ENCODE measurements at places on chromosomes 1 and 21.

GRCh38 chr1:3293563-3294080, 160.8 kb upstream of the ARHGEF16 start:
- no peak for DNase-seq

DNA sequence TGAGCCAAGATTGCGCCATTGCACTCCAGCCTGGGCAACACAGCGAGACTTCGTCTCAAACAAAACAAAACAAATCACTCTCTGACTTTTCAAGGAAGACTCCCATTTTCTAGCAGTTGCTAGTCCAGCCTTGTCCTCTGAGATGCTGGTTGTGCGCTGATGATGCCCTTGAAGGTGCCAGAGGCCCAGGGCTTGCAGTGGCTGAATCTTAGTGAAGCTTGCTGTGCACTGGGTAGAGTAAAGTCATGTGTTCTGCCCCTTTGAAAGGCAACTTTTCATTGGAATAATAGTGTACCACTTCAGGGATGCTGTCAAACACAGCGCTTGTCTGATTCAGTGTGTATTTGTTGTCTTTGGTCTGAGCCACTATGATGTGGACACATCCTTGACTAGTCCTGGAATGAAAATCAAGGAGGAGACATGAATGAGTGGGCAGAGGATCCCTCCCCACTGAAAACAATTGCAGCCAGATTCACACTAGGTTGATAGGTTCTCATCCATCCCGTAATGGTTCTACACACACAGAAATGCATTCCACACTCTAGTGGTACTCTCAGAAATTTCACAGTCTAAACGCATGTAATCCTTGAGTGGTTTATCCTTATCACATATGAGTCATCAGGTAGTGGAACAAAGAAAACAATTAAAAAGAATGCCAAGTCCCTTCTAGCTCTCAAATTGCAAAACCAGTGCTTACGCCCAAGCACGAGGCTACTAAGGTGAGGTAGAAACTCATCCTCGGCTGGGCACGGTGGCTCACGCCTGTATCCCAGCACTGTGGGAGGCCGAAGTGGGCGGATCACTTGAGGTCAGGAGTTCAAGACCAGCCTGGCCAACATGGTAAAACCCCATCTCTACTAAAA, 17.8 kb upstream of the TDRD10 start:
- DNase-seq, result no peak

- no peak for DNase-seq
These were observed 213.5 kb downstream of the DNAH14 start for GRCh38 chr1:225143001-225143400.

DNA sequence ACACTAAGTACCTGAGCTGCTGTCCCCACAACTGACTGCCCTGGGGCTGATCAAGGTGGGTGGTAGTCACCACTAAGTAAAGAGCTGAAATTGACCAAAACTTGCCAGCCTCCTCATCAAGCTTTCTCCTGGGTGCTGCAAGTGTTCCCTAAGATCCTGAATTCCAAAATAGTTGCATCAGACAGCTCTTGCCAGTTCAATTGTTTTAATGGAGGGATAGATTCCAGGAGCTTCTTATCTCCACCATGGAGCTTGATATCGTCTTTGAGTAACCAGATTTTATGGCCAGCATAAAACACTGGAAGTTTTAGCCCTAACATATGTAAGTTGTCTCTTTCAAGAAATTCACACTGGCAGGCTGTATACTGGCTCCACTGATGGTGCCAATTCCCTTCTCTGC, 90.3 kb downstream of the NID1 start:
- no peak for DNase-seq

DNA sequence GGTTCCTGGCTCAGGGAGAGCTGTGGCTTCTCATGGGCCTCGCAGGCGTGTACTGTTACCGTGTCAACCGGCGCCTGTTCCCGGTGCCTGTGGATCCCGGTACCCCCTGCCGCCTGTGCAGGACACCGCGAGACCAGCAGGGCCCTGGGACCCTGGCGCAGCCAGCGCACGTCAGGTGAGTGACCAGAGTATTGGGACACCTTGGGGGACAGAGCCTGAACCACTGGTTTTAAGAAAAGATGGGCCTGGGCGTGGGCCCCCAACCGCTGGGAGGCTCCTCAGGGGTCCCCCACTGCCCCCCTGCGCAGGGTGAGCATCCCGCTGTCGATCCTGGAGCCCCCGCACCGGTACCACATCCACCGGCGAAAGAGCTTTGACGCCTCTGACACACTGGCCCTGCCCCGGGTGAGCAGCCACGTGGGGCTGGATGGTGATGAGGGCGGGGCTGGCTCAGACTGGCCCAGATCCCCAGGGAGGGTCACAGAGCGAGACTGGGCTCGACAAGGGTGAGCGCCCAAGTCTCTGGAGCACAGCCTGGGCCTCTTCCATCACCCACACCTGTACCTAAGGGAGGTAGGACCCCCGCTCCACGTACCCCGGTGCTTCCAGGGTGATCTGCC, 10.5 kb downstream of the MIIP start:
- no peak for DNase-seq

GRCh38 chr1:232428786-232429530, 201.0 kb downstream of the SIPA1L2 start:
- no peak for DNase-seq

- no peak for DNase-seq
These were observed 301.7 kb upstream of the PROX1 start for GRCh38 chr1:213685992-213686582.

DNA sequence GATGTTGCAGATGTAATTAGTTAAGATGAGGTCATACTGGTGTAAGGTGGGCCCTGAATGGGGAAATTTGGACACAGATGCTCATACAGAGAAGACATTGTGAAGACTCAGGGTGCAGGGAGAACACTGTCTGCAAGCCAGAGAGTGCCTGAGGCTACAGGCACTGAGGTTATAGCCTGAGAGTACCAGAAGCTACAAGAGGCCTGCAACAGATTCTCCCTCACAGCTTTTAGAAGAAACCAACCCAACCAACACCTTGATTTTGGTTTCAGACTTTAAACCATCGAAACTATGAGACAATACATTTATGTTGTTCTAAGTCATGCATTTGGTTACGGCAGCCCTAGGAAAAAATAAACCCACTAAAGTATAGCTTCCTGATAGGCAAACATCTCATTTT, 321.7 kb upstream of the USP25 start:
- DNase-seq, result no peak

DNA sequence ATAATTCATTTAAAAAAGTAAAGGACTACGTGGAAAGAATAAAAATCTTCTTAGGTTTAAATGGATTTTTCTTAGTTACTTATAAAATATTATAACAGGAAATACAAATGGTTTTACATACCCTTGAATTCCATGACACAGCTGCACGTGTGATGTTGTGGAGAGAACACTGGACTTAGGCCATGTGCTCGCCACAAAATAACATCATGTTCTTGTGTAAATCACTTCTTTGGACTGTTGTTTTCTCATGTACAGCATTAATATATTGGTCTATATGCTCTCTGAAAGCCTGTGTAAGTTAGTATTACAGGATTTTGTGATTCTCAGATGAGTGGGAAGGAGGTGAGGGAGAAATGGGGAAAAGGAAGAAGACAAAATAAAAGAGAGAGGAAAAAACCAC, 228.2 kb downstream of the DNM3 start:
- no peak for DNase-seq

DNA sequence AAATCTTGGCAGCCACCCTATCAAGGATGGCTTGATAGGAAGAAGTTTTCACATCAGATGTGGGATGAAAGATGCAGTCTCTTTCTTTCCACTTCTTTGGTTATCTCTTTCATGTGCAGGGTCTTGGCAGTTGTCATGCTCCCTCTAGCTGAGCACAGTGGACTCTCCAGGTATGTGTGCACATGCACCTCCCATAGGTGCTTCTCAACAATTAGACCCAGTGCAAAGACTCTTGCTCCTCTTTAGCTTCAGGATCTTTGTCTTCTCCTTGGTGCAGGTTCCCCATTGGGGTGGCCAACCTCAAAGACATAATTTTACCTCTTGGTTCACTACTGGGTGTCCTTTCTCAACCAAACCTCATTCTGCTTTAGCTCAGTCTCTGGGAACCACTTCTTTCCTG, 80.7 kb downstream of the TBX15 start:
- no peak for DNase-seq

DNA sequence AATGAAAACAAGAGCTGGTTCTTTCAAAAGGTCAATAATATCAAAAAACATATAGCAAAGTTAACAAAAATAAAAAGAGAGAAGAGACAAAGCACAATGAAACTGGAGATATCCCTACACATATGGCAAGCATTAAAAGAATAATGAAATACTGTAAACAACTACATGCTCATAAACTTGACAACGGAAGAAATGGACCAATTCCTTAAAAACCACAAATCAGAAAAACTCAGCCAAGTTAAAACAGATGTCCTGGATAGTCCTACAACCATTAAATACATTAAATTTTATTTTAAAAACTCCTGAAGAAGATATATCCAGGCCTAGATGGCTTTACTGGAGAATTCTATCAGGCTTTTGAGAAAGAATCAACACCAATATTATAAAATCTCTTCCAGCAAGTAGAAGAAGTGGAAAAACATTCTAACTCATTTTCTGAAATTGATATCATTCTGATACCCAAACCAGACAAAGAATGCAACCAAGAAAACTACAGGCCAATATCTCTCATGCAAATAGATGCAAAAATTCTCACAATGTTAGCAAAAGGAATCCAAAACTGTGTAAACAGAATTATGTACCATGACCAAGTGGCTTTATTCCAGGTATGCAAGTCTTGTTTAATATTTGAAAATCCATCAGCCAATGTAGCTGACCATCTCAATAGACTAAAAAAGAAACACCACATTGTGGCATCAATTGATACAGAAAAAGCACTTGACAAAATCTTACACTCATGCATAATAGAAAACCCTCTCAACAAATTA, 56.1 kb upstream of the LRRC7 start:
- no peak for DNase-seq

- no peak for DNase-seq
These were observed 9.2 kb downstream of the CSTB start for GRCh38 chr21:43766734-43767497.

GRCh38 chr1:61085206-61085982, 3.0 kb downstream of the NFIA start:
- no peak for DNase-seq

- no peak for DNase-seq
These were observed 55.1 kb downstream of the PRDX6 start for GRCh38 chr1:173532237-173532636.

DNA sequence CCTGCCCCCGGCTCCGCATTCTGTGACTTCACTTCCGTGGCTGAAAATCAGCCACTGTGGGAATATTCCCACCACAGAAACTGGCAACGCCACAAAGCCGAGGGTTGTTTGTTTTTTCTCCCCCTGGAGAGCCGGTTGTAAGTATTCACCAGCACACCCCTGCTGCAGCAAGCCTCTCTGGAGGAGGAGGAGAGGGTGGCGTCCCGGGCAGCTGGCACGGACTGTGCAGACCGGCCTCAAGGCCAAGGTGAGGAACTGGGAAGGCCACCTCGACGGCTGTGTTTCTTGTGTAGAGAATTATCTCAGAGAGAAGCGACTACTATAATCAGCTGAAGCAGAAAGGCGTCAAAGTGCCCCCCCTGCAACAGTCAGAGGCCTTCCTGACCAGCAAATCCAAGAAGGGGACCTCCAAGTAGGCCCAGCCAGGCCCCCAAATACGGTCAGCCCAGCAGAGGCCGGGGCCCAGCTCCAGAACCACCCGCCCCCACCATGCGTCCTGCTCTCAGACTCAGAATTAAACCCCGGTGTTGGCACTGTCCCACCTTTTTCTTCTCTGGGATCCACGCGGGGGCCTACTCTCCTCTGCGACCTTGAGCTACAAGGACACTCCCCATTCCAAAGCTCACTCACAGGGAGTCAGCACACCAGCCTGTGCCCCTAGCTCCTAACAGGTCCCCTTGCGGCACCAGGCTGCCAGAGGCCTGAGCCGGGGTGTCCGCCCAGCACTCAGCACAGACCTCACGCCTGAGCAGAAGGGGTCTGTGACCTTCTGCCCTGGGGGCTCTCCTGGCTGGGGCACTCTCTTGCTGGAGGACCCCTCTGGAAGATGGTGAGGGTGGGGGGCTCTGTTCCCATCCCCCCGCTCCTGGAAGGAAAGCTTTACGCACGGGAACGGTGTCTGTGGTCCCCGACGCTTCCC, 1.2 kb upstream of the SMIM1 start:
- no peak for DNase-seq

DNA sequence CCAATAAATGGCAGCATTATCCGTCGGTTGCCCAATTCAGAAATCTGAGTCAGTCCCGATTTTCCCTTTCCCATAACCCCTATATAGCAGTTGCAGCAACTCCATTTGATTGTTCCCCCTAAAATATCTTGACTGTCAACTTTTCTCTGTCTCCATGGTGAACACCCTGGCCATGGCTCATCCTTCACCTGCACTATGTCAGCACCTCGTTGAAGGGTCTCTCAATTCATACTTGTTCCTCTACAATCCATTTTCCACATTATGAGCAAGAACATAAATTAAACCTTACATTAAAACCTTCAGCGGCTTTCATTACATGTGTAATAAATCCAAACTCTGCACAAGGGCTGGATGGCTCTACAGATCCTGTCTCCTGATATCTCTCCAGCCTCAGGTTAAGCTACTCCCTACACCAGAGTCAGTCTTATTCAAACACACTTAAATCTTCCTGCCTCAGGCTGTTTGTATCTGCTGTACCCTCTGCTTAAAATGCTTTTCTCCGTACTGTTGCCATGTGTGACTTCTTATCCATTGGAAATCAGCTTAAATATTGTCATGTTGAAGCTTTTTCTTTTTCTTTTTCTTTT, 87.3 kb downstream of the BACH1 start:
- DNase-seq, result no peak

GRCh38 chr1:203769505-203770343, 4.7 kb downstream of the LAX1 start:
- DNase-seq, result no peak

DNA sequence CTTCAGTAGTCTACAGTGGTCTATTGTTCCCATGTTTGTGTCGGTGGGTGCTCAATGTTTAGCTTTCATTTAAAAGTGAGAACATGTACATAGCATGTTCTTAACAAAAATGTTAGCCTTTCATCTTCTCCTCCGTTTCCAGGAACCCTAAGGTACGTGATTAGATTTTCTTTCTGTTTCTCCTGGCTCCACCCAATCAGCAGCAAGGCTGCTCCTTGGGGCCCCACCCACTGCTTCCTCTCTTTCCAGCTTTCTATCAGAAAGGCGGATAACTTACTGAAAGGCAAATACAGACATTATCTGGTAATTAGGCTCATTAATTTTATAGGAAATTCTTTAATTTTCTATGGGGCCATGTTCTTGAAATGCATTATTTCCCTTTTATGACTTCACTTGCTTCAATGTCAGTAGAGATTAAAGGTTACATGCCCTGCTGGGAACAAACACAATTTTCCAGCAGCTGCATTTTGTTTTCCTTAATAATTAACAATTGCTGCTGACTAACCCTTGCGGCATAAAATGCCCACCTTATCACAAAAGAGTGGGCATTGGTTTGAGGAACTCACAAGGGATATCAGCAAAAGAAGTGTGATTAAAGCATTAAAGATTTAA, 324.9 kb upstream of the SNX7 start:
- no peak for DNase-seq

DNA sequence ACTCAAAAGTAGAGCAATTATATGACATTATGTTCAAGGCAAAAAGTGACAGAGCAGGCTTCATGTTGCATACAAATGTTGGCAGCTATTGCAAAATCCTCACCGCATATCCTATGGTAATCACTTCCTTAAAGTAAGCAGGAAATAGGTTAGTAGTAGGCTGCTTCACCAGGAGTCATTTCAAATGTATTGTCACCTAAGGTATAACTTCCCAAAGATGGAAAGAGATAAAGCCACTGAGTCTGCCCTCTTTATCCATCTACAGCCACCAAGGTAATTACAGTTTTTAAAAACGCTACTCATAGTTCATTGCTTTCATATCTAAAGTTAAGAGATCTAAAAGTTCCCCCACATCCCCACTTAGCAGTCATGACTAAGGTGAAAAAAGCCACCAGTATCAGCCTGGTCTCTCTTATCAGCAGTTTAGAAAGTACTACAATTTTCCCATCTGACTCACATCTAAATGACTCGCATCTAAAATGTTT, 31.6 kb upstream of the UBE2U start:
- DNase-seq, result no peak
